ENCODE measurements at places on chromosomes 3 and 15.

DNA sequence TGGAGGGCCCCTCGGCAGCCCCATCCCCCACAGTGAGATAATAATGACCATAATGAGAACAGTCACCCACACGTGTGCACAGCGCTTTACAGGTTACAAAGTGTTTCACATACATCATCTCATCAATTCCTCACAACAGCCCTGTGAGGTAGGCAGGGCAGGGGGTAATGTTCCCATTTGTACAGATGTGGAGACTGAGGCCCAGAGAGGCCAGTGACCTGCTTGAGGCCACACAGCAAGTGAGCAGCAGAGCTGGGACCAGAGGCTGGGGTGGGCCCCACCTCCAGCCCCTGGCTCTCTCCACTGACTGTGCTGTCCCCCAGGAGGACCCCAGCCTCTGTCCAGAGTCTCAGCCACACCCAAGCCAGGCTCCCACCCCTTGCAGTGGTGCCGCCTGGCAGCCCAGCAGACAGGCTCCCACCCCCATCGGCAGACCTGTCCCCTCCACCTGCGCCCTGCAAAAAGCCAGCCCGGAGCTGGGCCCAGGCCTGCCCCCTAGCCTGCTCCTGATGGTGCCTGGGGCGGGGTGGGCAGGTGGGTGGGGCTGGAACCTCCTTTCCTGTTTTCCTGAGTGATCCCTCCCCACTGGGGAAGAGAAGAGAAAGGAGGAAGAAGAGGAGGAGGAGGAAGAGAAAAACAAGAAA lies 19.6 kb downstream of the LINGO1 start:
- DNase-seq = no peak

GRCh38 chr15:28913171-28913765 lies 27.5 kb downstream of the APBA2 start:
- no peak for DNase-seq

DNA sequence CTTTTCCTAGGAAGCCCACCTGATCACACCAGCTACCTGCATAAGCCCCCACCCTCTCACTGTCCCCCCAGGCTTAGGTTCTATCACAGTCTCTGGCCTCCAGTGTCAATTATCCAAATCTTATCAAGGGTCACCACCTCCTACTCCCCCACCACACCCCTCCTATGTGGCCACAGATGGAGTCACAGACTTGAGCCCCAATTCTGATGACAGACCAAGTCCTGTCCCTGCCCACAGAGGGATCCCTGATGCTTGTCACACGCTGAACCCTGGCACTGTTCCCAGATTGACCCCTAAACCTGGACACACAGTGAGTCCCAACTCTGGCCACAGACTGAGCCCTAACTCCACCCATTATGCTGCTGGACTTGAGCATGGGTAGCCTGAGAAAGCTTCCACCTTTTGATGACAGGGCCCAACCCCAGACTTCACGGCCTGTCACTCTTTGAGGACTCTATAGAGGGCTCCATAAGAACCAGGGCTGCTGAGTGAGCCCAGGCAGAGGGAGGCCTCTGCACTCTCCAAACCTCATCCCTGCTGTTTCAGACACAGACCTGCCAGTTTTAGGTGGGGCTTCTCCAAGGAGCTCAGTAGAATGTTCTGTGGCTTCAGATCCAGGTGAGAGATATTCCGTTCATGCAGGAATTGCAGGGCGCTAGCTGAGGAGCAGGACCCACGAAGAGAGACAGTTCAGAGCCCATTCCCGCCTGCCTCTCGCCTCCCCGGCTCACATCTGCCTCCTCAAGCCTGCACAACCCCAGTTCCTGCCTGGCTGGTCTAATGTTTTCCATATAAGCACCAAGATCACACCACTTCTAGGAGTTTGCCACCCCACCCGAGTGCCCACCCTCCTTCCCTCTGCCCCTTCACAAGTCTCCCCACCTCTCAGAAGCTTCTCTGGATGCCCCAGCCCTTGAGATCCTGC lies 1.8 kb downstream of the ULK3 start:
- DNase-seq = no peak

DNA sequence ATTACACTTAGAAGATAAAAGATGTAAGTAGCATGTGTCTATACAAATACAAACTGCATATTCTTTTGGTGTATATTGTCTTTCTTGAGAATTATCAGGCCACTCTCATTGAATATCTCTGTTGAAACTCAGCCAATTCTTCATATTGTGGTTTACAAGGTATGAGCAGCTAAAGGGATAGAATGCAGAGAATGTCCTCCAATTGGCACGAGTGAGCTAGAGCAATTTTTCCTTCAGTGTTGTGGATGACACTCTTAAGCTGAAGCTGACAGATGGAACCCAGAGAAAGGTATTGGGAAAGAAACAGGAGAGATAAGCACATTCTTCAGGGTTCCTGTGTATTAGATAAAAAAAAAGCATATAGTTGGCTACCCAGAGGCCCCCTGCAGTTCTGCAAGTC lies 453.1 kb downstream of the EPHA3 start:
- DNase-seq = no peak

DNA sequence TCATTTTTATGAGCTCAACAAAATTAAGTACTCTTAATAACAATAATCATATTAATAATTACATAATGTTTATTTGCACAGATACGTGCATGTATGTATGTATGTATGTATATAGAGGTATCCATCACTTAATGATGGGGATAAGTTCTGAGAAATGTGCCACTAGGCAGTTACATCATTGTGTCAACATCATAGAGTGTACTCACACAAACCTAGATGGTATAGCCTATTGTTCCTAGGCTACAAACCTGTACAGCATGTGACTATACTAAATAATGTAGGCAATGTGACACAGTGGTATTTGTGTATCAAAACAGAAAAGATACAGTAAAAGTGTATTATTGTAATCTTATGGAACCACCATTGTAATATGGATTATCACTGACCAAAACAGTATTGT lies 874.7 kb upstream of the GBE1 start:
- DNase-seq = no peak

- DNase-seq = no peak
Measured at GRCh38 chr3:115651087-115651486, 27.8 kb downstream of the GAP43 start.

- DNase-seq = no peak
Measured at GRCh38 chr3:152300029-152300731, 31.5 kb downstream of the MBNL1 start.

Measured in esophagus muscularis mucosa (tissue), 4 donors.